ENCODE measurements at places on chromosomes 1 and 21. TPM values are rescaled to one million over a fixed set of nuclear protein-coding genes. Genes with fewer than 3 reads are reported as not detected.

GRCh38 chr1:25590096-25590824 lies 26.3 kb upstream of the MAN1C1 start:
- DNase-seq, result peak; percentile 74

DNA sequence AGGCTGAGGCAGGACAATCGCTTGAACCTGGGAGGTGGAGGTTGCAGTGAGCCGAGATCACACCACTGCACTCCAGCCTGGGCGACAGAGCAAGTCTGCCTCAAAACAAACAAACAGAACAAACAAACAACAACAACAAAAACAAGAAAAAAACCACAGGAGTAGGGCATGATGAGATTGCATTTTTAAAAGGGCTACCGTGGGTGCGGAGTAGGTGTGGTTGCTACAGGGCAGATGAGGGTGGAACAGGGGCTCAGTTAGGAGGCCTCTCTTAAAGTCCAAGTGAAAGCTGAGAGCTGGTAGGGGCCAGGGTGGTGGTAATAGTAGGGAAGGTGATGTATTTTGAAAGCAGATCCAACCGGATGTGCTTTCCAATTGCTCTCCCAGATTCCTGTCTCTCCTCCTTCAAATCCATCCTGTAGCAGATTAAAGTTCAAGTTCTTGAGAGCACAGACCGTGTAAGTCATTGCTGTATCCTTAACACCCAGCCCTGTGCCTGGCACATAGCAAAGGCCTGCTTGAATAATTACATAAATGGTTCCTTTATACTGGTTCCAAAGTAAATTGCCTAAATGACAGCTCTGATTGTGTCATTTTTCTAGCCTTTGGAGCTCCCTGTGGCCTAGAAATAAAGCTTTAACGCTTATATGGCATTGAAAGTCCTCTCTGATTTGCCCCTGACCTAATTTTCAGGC lies 4.2 kb upstream of the LINGO4 start:
- no peak for DNase-seq

DNA sequence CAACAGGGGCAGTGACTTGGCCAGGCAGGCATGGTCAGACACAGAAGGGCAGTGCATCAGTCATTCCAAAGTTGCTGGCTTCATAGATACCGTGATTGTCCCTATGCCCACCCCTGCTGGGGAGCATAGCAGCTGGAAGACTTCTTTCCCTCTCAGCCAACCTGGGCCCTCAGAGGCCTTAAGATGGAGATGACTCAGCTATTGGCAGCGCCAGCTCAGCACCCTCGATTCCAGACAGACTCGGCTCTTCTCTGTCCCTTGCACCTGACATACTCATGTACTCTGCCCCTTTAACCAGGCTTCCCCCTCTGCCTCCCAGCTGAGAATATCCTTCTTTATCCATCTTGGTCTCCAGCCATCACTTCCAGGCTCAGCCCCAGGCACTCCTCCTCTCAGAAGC lies 16.8 kb downstream of the SLAMF8 start:
- DNase-seq, result no peak

DNA sequence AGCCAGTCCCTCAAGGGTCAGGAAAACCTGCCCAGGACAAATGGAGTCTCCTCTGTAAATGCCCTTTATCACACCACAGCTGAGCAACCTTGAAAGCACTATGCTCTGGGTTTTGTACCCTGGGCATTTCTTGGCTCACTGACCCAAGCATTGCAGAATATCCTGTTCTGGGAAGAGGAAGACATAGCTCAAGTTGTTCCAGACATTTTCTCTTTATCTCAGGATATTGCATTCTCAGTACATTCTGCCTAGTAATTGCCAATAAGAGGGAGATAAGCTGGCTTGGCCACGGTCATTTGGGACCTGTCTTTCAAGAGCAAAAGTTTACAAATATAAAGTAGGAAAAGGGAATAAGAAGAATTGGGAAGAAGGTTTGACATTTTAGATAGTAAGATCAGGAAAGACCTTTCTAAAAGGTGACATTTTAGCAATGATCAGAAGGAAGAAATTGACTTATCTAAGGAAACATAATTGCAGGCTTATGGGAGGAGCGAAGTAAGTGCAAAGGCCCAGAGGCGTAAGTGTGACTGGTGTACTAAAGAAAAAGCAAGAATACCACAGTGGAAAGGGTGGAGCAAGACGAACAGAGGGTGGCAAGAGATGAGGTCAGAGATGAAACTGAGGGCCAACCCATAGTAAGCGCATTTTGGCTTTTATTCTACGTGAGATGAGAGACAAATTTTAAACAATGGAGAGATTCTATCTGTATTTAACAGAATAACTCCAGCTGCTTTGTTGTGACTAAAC lies 394.0 kb upstream of the CXADR start:
- peak; percentile 54 for DNase-seq

The EPHB2 gene
- total RNA-seq, result 2.4 TPM
